Smooth muscle cell of the pulmonary artery (primary cell): ENCODE measurements at places on chromosomes 6 and 20. TPM values are rescaled to one million over a fixed set of nuclear protein-coding genes. Genes with fewer than 3 reads are reported as not detected.

The PI3 gene
- not detected in 2 replicates for total RNA-seq

The MDN1 gene
- 27.3 and 33.4 TPM in 2 replicates for total RNA-seq

The KCNK16 gene
- not detected in 2 replicates for total RNA-seq

The NRSN2 gene
- 30.4 and 39.2 TPM in 2 replicates for total RNA-seq

The RAD21L1 gene
- total RNA-seq = 0.13 and 0.53 TPM in 2 replicates

The ZBP1 gene
- not detected in 2 replicates for total RNA-seq

The PPP1R14C gene
- 2.1 and 7.4 TPM in 2 replicates for total RNA-seq

The ASXL1 gene
- total RNA-seq = 44.0 and 44.9 TPM in 2 replicates

The SLC17A9 gene
- total RNA-seq = 21.0 and 25.4 TPM in 2 replicates

The SEMG1 gene
- not detected in 2 replicates for total RNA-seq

The EPHA7 gene
- 0.07 and 0.26 TPM in 2 replicates for total RNA-seq

The SSTR4 gene
- 0.07 TPM in 1 of 2 replicates, not detected in the other for total RNA-seq

The GRM1 gene
- total RNA-seq = 0.07 TPM in 2 replicates

The FAM229B gene
- 16.7 and 21.2 TPM in 2 replicates for total RNA-seq

The CBLN4 gene
- not detected in 2 replicates for total RNA-seq

The CYP24A1 gene
- total RNA-seq = 0.20 and 0.26 TPM in 2 replicates

The PROKR2 gene
- not detected in 2 replicates for total RNA-seq

The SERPINB6 gene
- 67.5 and 81.3 TPM in 2 replicates for total RNA-seq

The SNAI1 gene
- total RNA-seq = 1.4 and 2.3 TPM in 2 replicates

The TMEM200A gene
- total RNA-seq = 134 and 167 TPM in 2 replicates

The ZBTB12 gene
- 7.6 and 9.8 TPM in 2 replicates for total RNA-seq

The IL20RA gene
- total RNA-seq = 0.07 and 0.20 TPM in 2 replicates

The RIN2 gene
- 31.5 and 50.4 TPM in 2 replicates for total RNA-seq

The OR12D3 gene
- total RNA-seq = not detected in 2 replicates

The EPB41L2 gene
- 60.3 and 140 TPM in 2 replicates for total RNA-seq

The PSMB8 gene
- 33.5 and 35.4 TPM in 2 replicates for total RNA-seq
